ENCODE measurements at places on chromosomes 6 and 20. TPM values are rescaled to one million over a fixed set of nuclear protein-coding genes. Genes with fewer than 3 reads are reported as not detected.

GRCh38 chr20:63441136-63442099, 31.0 kb downstream of the KCNQ2 start:
- DNase-seq: no peak

DNA sequence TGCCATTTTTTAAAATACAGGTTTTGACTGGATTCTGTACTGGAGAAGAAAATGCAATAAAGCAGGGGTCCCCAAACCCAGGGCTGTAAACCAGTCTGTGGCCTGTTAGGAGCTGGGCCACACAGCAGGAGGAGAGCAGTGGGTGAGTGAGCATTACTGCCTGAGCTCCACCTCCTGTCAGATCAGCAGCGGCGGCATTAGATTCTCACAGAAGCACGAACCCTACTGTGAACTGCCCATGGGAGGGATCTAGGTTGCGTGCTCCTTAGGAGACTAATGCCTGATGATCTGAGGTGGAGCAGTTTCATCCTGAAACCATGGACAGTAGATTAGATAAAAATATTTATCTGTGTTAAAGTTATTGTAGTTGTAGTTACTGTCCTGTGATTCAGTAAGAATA, 21.1 kb upstream of the FBXO9 start:
- DNase-seq: peak; percentile 85

- no peak for DNase-seq
Measured at GRCh38 chr6:166905013-166905412, 51.3 kb downstream of the RNASET2 start.

- DNase-seq: peak; percentile 97
Measured at GRCh38 chr20:10074513-10074912, 39.7 kb downstream of the ANKEF1 start.

DNA sequence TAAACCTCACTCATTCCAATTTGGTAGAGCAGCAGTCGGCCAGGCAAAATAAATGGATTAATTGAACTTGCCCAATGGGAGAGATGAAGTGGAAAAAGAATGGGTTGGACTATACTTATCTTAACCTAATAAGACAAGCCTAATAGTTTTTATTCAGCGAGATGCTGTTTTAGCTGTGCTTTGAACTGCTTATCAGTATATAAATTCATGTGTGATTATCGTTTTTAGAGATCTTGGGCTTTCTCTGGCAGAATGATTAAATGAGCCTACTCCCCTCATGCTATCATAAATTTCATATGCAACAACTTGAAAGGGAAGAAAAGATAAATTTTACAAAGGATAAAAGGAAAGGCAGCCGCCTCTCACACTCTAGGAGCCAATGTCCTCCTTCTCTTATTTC, 59.8 kb downstream of the SNAP25 start:
- DNase-seq: no peak

Gene ZGPAT
- total RNA-seq: 25.7 TPM

Gene TCP11
- total RNA-seq: not detected

GRCh38 chr20:36340593-36340990, 34.5 kb downstream of the DLGAP4 start:
- DNase-seq: peak; percentile 60

GRCh38 chr6:146028252-146028795, 538 bp upstream of the GRM1 start:
- peak; percentile 52 for DNase-seq

GRCh38 chr6:144334150-144334708, 49.1 kb downstream of the UTRN start:
- DNase-seq: no peak

- DNase-seq: no peak
Measured at GRCh38 chr20:14764511-14765369, 427.3 kb upstream of the FLRT3 start.

- DNase-seq: no peak
Measured at GRCh38 chr6:13851330-13851729, 37.0 kb upstream of the MCUR1 start.

Gene TRIM40
- not detected for total RNA-seq

Measured in M059J (cell line).